ENCODE measurements at places on chromosomes 11 and 22. TPM values are rescaled to one million over a fixed set of nuclear protein-coding genes. Genes with fewer than 3 reads are reported as not detected.

- no peaks in the 10 kb centered on the region for H3K36me3 ChIP-seq
- no peaks in the 10 kb centered on the region for H3K27me3 ChIP-seq
- H3K4me3 ChIP-seq = no peak overlapping the region
- H3K4me1 ChIP-seq = no peaks in the 10 kb centered on the region
These were observed 140.0 kb downstream of the ADAMTS15 start for GRCh38 chr11:130588471-130588870.

DNA sequence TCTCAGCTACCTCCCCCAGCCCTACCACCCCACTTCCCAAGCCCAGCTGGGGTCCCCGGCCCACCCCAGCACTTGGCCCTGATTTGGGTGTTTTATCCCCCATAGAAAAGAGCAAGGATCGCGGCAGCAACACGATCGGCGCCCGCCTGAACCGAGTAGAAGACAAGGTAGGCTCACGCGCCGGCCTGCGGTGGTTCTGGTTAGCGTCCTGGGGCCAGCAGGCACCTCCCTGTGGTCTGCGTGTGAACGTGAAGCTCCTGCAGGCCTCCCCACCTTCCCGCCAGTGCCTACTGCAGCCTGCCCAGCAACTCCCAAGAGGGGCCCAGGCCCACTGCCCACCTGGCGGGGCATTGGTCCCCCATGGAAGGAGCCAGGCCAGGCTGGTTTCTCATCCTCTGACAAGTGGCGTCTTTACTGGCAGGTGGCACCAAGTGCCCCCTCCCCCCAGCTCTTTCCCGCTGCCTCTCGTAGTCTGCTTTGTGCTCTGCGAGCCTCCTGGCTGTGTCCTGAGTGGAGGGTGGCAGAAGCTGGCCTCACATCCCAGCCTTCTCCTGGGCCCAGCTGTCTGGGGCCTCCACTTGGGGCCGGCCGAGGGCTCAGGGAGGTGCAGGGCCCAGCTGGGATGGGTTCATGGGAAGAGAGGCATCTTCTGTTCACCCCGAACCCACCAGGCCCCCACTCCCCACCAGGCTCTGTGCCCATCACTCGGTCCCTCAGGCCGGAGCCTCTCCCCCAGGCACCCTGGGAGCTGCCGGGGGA, 78.3 kb upstream of the KCNQ1OT1 start:
- no peaks in the 10 kb centered on the region for H3K36me3 ChIP-seq
- DNase-seq = no peak
- peaks cover 11% of the 10 kb centered on the region for H3K27me3 ChIP-seq
- H3K27ac ChIP-seq = no peak overlapping the region
- no peak overlapping the region for H3K4me3 ChIP-seq

The WNT11 gene
- total RNA-seq = 0.82 TPM

DNA sequence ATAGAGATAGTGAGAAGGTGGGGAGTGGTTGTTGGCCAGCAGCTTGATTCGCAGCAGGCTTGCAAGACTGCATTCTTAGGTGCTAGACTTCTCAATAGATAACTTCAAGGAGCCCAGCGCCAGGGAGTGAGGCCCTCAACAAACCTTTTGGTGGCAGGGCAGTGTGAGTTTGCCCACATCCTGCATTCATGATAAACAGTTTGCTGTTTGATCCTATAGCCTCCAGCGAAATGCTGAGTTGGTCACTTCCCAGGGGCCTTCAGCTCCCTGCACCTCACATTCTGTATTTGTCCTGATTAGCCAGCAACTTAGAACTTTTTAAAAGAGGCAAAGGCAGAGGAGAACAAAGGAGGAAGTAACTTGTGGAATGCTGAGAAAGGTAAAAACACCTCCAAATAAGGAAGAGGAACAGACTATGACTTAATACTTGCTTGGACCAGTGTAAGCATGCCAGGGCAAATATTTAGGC, 25.1 kb downstream of the OR10A6 start:
- H3K4me1 ChIP-seq = no peaks in the 10 kb centered on the region
- no peak for DNase-seq
- no peaks in the 10 kb centered on the region for H3K36me3 ChIP-seq
- H3K27me3 ChIP-seq = no peaks in the 10 kb centered on the region
- no peak overlapping the region for H3K27ac ChIP-seq

The DCDC1 gene
- total RNA-seq = 0.12 TPM

- DNase-seq = no peak
- H3K4me3 ChIP-seq = no peak overlapping the region
- no peaks in the 10 kb centered on the region for H3K4me1 ChIP-seq
- no peaks in the 10 kb centered on the region for H3K36me3 ChIP-seq
- no peak overlapping the region for H3K27ac ChIP-seq
These were observed 1040.0 kb downstream of the TBC1D22A start for GRCh38 chr22:47802421-47802820.

The C11orf16 gene
- not detected for total RNA-seq

DNA sequence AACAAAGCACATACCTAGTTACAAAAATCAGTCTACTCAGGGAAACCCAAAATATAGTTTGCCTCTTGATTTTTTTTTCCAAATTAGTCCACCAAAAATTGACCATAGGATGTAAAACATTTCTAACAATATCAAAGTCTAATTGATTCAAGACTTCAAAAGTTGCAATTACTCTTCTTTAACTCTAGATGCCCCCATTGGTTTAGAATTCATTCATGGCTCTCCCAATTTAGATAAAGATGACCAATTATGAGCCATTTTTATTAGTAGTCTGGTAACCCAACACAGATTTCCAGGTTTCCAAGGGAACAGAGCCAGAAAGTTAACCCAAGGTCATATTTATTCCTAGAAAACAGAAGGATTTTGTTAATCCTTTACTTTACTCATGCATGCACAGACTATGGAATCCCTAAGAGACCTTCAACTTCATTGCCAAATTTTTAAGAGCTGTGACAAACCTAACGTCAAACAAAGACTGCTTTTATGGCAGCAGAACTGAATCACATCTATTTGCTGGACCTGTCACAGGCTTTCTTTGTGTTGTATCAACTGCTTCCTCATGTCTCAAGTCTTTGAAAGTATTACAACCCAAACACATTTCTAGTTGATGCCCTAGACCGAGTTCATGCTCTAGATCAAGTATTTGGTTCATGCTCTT, 55.3 kb downstream of the C22orf42 start:
- H3K36me3 ChIP-seq = no peaks in the 10 kb centered on the region
- no peak for DNase-seq
- H3K4me1 ChIP-seq = no peaks in the 10 kb centered on the region
- peaks cover 3% of the 10 kb centered on the region for H3K27me3 ChIP-seq
- H3K4me3 ChIP-seq = no peak overlapping the region
- H3K27ac ChIP-seq = no peak overlapping the region

- peaks cover 4% of the 10 kb centered on the region for H3K27me3 ChIP-seq
- H3K4me1 ChIP-seq = no peaks in the 10 kb centered on the region
- H3K36me3 ChIP-seq = no peaks in the 10 kb centered on the region
These were observed 9.7 kb downstream of the SRSF8 start for GRCh38 chr11:95076416-95076815.

- H3K4me1 ChIP-seq = no peaks in the 10 kb centered on the region
- DNase-seq = no peak
- H3K27ac ChIP-seq = no peak overlapping the region
- H3K4me3 ChIP-seq = no peak overlapping the region
- H3K36me3 ChIP-seq = no peaks in the 10 kb centered on the region
- no peaks in the 10 kb centered on the region for H3K27me3 ChIP-seq
These were observed 405.0 kb downstream of the BRD1 start for GRCh38 chr22:49422701-49423100.

DNA sequence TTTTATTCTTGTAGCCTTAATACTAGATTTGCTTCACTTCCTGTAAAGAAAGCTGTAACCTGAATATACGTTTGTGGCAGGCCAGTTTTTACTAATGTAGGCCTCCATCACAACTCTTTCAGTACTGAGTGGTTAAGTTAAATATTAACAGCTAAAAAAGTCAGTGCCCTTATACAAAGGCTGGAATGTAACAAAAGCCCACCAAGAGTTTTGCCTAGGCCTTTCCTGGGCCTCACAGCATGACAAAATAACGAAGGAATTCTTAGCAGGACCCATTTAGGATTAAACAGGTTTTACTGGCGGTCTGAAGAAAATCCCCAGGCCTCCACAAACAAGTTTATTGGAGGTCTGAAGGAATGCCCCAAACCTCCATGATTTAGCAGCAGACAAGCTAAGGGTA, 43.7 kb downstream of the PIWIL3 start:
- DNase-seq = no peak
- no peaks in the 10 kb centered on the region for H3K4me1 ChIP-seq
- H3K4me3 ChIP-seq = no peak overlapping the region

GRCh38 chr11:41613326-41613725, 153.9 kb upstream of the LRRC4C start:
- no peak overlapping the region for H3K4me3 ChIP-seq
- DNase-seq = no peak
- H3K27ac ChIP-seq = no peak overlapping the region

DNA sequence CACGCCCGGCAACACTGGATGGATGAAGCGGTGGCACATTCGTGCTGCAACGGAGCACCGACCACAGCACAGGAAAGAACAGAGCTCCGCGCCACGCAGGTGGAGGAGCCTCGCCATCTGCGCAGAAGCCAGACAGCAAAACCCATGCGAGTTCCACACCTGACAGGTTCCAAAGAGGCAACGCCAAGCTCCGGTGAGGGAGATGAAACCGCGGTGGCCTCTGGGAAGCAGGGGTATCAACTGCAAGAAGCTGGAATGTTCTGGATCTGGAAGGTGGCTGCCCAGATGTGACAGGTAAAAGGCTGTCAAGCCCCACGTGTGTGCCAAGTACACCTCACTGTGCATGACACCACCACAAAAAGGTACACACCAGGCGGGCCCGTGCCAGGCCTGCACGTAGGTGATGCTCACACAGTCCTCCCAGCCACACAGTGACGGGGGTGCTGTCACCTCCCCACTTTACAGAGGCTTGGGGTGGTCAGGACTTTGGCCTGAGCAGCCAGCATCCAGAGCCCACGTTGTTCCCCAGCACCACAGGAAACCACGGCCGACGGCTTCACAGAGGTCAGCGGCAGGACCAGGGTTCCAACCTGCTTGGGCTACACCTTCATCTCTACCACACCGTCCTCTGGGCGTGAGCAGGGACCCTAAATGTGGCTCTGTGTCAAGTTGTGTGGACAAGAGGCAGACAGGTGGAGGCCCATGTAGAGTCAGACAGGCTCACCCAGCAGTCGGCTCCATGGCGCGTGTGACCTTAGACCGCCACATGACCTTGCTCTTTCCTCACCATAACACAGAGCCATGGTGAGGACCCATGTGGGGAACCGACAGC, 19.7 kb upstream of the EFCAB6 start:
- DNase-seq = no peak
- H3K27me3 ChIP-seq = no peaks in the 10 kb centered on the region
- no peaks in the 10 kb centered on the region for H3K36me3 ChIP-seq
- no peak overlapping the region for H3K27ac ChIP-seq
- H3K4me1 ChIP-seq = no peaks in the 10 kb centered on the region

GRCh38 chr11:96642583-96642982, 252.8 kb downstream of the JRKL start:
- DNase-seq = no peak
- H3K36me3 ChIP-seq = no peaks in the 10 kb centered on the region
- no peaks in the 10 kb centered on the region for H3K4me1 ChIP-seq
- H3K4me3 ChIP-seq = no peak overlapping the region
- H3K27me3 ChIP-seq = no peaks in the 10 kb centered on the region

GRCh38 chr11:33258631-33259205, 1.5 kb downstream of the HIPK3 start:
- H3K27ac ChIP-seq = peak overlapping the region; percentile 96
- no peak for DNase-seq
- peaks cover 19% of the 10 kb centered on the region for H3K4me1 ChIP-seq
- H3K4me3 ChIP-seq = peak overlapping the region; percentile 89

All from T-cell (primary cell).